ENCODE measurements at places on chromosomes 4 and X.

DNA sequence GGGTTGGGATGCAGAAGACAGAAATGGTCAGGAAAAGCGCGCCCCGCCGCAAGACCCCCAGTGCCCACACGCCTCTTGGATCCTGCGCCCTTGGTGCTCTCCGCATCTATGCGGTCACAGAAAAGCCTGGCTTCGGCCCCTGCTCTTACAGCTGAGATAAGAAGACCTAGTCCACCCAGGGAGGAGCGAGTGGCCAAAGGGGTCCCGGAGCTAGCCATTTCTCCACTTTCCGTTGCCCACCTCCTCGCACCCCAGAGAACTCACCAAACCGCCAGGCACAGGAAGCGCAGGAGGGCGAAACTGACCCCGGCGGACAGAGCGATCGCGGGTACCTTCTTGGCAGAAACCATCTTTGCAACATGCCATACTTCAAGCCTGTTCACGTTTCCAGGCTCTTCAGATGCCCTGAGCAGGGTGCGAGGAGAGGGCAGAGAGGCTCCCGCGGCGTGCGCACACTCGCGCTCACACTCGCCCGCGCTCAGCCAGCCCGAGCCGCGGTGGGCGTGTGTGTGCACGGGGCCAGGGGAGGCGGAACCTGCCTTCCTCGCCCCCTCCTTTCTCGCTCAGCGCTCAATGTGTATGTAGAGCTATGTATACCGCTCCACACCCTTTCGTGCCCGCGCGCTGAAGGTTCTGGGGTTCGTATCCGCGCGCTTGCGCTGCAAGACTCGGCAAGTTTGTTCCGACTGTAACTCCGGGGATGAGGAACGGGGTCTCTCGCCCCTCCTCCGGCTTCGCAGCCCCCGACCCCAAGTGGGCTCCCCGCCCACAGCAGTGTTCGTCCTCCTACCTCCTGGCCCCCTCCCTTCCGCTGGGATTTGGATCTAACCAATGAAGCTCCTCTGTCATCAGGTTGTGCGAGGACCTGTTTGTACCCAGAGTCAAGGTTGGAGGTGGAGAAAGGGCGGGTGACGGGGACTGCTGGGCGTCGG, at the start of gene GABRA4:
Gene GABRA4, minus strand, starts transcription at position 507 of the 932 bp plus-strand sequence. Its CDS starts 157 bp downstream, at position 350.
- no peak for DNase-seq

DNA sequence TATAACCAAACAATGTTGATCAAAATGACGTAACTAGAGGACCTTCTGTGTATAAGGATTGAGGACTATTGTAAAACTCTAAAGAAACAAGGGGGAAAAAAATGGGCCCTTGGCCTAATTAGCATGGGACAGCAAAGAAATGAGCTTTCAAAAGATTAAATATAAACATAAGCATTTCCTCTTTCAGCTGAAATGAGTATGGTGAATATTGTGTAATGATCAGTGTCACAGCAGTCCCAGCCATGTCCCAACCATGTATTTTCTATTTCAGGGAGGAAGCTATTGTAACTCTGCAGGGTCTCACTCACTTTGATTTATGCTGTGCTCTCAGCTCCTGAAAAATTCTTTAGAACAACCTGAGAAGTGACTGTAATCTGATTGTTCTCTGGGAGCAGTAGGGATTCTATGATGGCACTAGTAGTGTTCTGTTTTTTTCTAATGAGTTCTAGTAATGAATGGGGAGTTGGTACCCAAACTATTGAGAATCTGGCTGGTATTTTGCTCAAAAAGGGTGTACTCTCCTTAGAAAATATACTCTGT, 25.8 kb downstream of the ANXA10 start:
- DNase-seq = no peak

DNA sequence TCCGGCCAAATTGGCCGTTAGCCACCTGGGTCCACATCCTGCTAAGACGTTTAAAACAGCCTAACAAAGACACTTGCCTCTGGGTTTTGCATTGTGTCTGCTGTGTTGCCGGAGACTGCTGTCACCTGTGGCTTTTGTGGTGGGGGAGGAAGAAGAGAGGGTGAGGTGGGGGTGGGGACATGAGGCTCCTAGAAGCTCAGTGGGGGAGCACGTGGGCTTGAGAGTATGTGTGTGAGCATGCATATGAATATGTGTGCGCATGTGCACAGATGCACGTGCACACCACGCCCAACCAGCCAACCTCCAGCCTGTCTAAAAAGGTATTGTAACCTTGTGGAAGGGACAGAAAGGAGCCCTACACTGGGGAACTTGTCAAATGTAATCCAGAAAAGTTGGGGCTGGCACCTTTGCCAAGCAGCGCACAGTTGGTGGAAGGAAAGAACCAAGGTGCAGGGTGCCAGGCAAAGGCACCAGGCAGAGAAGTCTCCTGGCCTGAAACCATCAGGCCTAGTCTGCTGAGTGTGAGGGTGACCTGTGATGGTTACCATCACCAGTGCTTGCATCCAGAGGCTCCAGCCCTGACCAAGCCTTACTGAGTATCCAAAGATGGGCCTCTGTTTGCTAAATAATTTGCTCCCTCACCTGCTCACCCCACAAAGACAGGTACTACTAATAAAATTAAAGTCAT, 10.1 kb upstream of the SASH3 start:
- DNase-seq = no peak

DNA sequence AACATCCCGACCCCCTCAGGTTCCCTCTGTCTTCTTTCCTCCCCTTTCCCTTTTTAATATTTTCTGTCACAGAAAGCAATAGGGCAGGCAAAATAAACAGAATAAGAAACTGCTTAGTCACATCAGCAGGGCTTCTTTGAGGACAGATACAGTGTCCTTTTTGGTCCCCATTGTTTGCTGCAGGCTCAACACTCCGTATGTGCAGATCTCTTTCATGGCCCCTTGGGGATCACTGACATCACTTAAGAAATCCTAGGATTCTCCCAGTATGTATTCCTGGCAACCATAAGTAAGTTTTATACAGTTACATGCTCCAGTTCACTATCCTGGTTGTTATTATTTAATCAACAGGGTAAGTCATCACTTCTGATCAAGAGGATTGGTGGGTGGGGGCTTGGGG, 448.0 kb downstream of the NKX6-1 start:
- DNase-seq = no peak

GRCh38 chr4:42638321-42638720, 18.6 kb downstream of the ATP8A1 start:
- no peak for DNase-seq

DNA sequence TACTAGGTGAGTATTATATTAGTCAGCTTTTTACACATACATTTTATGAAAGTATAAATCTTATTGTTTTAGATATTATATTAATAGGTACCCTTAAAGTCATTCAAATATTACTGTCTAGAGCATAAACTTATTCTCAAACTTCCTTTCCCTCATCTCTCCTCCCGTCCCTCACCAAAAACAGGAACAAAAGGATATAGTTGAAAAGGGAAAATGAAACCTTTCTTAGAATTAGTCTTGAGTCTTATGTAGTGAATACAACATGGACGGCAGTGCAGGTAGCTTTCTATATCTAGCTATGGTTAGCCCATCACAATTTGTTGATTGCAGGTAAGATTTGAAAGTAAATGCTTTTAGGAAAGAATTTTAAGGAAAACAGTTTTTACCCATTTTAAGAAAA, 65.6 kb downstream of the RBPJ start:
- DNase-seq = no peak

DNA sequence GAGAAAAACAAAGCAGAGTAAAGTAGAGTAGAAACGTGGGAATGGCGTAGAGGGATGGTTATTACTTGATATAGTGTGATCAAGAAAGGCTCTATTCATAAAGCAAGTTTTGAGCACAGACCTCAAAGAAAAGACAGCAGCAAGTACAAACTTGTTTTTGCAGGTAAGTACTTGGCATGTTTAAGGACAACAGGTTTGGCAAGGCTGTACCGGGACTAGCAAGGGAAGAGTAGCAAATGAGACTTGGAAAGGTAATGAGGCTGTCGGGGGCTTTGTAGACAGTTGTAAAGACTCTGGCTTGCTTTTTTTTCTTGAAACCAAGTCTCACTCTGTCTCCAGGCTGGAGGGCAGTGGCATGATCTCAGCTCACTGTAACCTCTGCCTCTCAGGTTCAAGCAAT, 40.9 kb downstream of the NEK1 start:
- DNase-seq = no peak

DNA sequence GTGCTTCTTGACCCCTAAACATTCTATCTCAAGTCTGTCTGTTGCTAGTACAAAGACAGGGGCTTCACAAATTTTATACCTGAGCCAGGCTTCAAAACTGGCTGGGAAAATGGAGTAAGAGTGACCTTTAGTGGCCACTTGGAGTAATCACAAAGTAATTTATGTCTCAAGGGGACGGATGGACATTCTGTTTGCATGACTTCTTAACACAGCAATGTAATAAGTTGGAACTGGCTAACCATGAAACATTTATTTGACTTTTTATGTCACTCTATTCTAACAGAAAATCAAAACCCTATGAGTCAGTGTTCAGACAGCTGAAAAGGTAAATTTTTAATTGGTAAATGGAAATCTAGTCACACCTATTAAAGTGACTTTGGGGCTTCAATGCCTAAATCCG, 600.6 kb downstream of the ANKRD50 start:
- peak; percentile 34 for DNase-seq

DNA sequence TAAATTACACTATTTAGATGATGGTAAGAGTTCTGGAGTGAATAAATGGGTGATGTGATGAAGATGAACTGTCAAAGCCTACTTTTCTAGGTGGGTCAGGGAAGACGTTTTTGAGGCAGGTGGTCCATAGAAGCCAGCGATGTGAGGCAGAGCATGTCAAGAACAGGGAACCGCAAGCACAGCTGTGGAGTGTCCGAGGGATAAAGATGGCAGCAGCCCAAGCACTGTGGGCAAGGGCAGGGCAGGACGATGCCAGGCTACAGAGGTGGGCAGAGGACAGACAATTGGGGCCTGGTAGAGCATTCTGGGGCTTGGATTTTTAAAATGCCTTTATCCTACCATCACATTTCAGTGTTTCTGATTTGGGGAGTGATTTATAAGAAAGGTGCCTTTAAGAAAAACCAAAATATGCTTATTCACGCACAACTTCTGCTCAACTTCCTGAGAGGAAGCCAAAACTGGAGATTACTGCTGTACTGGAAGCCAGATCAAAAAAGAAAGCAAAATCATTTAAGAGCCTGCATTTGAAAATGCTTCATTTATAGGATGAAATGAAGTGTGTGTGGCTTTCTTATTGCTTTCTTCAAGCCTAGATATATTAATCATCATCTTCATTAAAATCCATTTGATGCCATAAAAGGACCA, 119.0 kb upstream of the WDR17 start:
- DNase-seq = no peak

DNA sequence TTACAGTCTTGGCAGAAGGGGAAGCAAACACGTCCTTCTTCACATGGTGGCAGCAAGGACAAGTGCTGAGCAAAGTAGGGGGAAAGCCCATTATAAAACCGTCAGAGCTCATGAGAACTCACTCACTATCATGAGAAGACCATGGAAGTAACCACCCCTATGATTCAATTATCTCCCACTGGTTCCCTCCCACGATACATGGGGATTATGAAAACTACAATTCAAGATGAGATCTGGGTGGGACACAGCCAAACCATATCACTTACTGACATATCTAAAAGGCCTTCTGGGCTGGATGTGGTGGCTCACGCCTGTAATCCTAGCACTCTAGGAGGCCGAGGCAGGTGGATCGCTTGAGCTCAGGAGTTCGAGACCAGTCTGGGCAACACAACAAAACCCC, 117.1 kb upstream of the USP9X start:
- DNase-seq = no peak

- DNase-seq = no peak
These were observed 297.0 kb upstream of the INTU start for GRCh38 chr4:127335732-127336131.

GRCh38 chr4:113447769-113448168, 313.8 kb downstream of the CAMK2D start:
- no peak for DNase-seq

DNA sequence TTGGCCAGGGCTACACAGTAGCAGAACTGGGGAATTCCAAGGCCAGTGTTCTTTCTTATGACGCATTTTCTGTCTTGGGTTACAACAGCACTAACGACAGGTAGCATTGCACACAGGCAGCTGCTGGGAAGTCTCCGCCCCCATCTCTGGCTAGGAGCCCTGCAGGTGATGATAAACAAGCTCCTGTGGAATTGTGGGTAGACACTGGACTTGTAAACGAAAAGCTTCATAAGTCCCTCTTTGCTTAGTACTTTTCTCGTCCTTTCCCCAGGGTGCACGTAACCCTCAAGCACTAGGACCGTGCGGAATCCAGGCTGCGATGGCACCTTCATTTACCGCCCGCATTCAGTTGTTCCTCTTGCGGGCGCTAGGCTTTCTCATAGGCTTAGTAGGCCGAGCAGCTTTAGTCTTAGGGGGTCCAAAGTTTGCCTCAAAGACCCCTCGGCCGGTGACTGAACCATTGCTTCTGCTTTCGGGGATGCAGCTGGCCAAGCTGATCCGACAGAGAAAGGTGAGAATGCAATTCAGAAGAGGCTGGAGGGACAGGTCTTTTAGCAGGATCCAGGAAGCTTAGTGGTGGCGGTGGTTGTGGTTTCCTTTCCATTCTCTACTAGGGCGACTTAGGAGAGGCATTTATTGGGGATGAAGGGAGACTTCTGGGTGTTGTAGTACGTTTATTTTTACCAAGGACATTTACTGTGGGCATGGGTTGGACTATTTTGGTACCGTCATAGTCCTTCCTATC, at the start of gene FAAH2:
Gene FAAH2, plus strand, starts transcription at position 200 of the 745 bp plus-strand sequence. Its CDS starts 120 bp downstream, at position 320.
- DNase-seq = no peak

DNA sequence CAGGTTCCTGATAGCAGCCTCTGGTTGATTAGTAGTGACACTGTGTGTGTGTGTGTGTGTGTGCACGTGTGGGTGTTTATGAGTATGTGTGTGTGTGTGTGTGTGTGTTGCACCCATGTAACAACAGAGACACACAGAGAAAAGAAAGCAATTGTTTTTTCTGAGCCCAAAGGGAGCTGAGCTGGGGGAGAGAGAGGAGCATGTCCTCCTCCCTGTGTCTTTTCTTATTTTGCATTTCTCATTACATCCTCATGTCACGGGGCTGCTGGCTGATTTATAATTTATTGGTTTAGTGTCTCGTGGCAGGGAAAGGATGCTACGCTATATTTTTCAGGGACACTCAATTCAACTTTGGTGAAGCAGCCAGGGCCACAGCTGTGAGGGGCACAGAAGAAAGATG, 511.4 kb downstream of the BCOR start:
- DNase-seq = no peak

GRCh38 chrX:49876750-49877149, 2.5 kb upstream of the USP27X start:
- no peak for DNase-seq

GRCh38 chrX:10111364-10112148, 45.2 kb upstream of the CLCN4 start:
- DNase-seq = no peak

DNA sequence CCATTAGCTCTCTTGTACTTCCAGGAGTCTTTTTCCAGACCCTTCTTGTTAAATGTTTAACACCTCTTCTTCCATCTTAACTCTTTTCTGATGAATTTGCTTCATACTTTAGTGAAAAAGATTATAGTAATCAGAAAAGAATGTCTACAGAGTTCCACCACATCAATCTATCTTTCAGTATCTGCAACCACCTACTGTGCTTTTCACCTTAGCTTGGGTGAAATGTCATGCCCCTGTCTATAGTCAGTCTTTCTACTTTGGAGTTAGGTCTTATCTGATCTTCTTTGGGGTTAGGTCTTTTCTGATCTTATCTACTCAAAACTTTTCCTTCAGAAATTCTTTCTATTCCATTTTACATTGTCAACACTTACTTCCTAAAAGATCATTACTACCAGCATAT, 1310.2 kb downstream of the PCDH7 start:
- no peak for DNase-seq
